ENCODE measurements at places on chromosomes 16 and 17. TPM values are rescaled to one million over a fixed set of nuclear protein-coding genes. Genes with fewer than 3 reads are reported as not detected.

The ENO3 gene
- 2.7 TPM for total RNA-seq

The ITGAD gene
- not detected for total RNA-seq

The MED13 gene
- 30.5 TPM for total RNA-seq

The SLC4A1 gene
- not detected for total RNA-seq

The ADAD2 gene
- total RNA-seq = not detected

The CSNK1D gene
- 47.1 TPM for total RNA-seq

The STH gene
- not detected for total RNA-seq

The MFAP4 gene
- total RNA-seq = 11.0 TPM

The PCTP gene
- total RNA-seq = 16.8 TPM

Data from smooth muscle cell of the coronary artery (primary cell).